ENCODE measurements at places on chromosomes 11 and 22.
A peak's percentile ranks its signal among the peaks of the same experiment; 100 is the strongest.

DNA sequence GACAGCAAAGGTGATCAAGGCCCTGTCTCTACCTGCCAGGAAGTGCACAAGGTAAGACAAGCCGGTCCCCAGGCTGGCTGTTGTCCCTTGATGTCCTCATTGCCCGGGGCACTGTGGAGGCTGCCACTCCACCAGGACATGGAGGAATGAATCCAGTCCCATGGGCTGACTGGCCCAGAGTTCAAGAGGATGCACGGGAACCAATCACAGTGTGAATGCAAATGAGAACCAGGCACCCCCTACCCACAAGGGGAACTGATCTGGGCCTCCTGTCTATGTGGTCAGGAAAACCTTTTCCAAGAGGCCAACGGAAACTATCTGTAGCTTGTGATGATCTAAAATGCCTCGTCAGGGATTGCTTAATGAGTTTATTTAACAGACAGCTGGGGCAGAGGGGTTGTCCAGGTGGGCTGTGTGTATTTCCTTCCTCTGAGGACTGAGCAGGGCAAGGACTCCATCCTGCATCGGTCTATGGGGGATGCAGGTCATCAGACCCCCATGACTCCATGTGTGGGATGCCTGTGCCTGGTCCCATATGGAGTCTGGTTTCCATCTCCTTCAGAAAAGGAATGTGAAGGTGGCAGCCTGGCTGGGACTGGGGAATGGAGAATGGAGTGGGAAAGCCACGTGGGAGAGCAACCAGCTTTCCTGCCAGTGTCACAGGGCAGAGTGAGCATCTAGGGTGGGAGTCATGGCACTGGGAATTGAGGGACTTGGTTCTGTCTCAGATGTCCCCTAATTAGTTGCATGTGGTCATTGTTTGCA lies 60.5 kb downstream of the CD82 start:
- no peak for DNase-seq

DNA sequence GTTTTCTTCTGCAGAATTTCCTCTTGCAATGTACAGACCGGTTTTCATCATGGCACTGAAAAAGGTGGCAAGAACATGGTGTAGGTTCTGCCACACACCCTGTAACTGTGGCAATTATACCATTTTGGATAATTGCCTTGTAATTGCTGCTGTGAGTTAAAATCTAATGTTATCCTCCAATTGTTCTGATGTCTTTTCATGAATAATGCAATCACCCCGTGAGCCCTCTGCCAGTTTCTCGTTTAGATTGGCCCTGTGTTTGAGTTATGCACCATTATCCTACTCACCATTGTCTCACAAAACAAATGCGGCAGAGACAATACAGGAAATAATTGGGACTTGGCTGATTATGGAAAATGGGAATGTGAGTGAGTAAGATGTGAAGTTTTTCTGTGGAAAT lies 61.8 kb upstream of the MTNR1B start:
- DNase-seq: no peak

- DNase-seq: no peak
Observed at GRCh38 chr22:23777776-23778576, 5.3 kb downstream of the MMP11 start.

DNA sequence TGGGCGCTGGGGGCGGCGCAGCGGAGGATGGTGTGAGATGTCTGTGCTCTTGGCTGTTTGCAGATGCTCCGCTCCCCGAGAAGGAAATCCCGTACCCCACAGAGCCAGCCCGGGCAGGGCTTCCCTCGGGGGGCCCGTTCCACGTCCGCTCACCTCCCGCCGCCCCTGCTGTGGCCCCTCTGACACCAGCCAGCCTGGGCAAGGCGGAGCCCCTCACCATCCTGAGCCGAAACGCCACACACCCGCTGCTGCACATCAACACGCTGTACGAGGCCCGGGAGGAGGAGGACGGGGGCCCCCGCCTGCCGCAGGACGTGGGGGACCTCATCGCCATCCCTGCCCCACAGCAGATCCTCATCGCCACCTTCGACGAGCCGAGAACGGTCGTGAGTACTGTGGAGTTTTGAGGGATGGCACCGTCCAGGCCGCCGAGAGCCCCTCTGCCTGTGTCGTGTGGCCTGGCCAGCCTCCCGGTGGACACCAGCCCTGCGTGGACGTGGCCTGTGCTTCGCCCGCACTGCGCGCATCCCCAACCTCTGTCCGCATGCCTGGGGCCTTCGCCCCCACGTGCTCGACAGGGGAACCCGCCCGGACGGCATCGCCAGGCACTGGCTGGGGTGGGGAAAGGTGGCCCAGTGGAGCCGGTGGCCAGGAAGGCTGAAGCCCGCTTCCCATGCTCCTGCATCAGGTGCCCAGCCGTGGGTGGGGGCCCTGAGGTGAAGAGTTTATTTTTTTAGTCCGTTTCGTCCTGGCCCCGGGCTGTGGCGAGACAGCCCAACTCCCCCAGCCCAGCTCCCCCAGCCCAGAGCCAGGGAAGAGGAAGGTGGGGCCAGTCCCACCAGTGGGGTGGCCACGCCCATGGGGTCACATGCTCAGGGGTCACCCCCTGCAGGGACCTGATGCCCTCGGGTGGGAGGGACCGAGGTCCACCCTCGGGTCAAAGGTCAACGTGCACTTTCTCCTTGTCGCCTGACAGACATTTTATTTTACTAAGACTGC lies 6.5 kb upstream of the TRABD start:
- DNase-seq: no peak

DNA sequence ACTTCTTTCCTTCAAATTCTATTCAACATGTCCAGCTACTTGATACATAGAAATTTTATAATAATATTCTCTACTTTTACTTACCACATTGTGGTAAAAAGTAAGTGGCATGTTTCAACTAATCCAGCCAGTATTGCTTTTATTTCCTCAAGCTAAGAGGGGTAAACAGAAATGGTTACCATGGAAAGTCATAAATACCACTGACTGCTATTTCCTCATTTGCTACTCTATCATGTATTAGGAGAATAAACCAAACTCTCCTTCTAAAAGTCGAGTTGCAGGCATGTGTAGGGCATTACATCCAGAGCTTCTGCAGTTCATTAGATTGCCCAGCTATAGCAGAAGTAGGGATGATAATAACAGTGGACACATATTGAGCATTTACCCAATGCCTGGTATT lies 208.4 kb downstream of the MAML2 start:
- DNase-seq: peak; percentile 41

All from fibroblast of gingiva (primary cell).